ENCODE measurements at places on chromosomes 16 and 17. TPM values are rescaled to one million over a fixed set of nuclear protein-coding genes. Genes with fewer than 3 reads are reported as not detected.

The SMPD3 gene
- 0.42 TPM for total RNA-seq

GRCh38 chr16:12289175-12290063 lies 312.9 kb downstream of the SNX29 start:
- no peak for DNase-seq
- no peaks in the 10 kb centered on the region for H3K36me3 ChIP-seq
- no peaks in the 10 kb centered on the region for H3K27me3 ChIP-seq
- no peak overlapping the region for H3K4me3 ChIP-seq

DNA sequence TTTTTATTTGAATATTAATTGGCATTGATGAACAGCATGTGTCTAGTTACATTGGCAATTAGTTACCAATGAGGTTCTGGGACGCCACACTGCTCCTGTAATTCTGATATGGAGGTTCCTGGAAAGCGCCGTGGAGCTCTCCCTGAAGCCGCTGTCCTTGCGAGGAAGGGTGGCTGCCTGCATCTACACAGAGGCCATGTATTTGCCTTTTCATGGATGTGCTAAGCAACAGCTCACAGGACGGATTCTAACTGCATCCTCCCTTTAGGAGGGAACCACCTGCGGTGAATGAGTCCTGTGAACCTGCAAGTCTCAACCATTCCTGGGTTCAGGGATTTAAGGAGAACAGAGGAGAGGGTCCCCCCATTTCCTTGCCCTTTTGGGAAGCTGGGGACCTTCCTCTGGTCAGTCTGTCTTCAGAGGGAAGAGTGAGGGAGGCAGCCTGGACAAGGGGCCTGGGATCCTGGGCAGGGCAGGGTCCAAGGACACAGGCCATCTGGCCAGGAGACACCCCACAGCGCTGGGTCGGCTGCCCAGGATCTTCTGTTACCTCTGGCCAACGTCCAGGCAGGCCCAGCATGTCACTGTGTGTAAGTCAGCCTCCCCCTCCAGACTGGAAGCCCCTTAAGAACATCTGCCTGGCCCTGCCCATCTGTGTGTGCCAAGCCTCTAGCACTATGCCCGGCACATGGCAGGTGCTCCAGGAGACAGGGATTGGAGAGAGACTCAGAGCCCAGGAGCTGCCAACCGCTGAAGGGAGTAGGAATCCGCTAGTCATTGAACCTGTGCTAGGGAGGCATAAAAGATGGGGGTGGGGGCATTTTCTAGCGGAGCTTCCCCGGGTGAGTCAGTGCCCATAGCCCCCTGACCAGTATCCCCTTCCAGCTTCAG lies 314.1 kb upstream of the TNRC6C start:
- H3K4me3 ChIP-seq, result no peak overlapping the region
- no peak overlapping the region for H3K27ac ChIP-seq
- no peaks in the 10 kb centered on the region for H3K27me3 ChIP-seq
- DNase-seq, result no peak
- no peaks in the 10 kb centered on the region for H3K36me3 ChIP-seq

DNA sequence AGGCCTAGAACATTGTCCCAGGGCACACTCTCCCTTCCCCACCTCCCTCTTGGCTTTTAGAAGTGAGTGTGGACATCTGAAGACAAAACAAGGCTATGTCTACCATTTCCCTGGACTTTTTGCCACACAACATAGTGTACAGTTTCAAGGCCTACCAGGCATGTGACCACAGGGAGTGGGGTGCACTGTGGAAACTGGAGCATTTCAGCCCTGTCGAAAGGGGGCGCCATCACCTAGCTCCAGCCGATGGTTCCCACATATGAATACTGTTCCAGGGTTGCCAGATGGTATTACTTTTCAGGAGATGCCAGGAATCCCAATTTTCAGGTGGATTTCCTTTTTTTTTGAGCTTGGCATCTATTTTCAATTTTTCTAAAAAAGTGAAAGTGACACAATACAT lies 140.7 kb downstream of the KATNIP start:
- H3K4me3 ChIP-seq, result no peak overlapping the region
- DNase-seq, result no peak
- H3K36me3 ChIP-seq, result no peaks in the 10 kb centered on the region
- no peak overlapping the region for H3K27ac ChIP-seq
- no peaks in the 10 kb centered on the region for H3K4me1 ChIP-seq

- no peaks in the 10 kb centered on the region for H3K27me3 ChIP-seq
- DNase-seq, result no peak
- no peak overlapping the region for H3K4me3 ChIP-seq
- no peaks in the 10 kb centered on the region for H3K36me3 ChIP-seq
- H3K4me1 ChIP-seq, result no peaks in the 10 kb centered on the region
- H3K27ac ChIP-seq, result no peak overlapping the region
Observed at GRCh38 chr17:31815212-31815730, 43.8 kb downstream of the COPRS start.

DNA sequence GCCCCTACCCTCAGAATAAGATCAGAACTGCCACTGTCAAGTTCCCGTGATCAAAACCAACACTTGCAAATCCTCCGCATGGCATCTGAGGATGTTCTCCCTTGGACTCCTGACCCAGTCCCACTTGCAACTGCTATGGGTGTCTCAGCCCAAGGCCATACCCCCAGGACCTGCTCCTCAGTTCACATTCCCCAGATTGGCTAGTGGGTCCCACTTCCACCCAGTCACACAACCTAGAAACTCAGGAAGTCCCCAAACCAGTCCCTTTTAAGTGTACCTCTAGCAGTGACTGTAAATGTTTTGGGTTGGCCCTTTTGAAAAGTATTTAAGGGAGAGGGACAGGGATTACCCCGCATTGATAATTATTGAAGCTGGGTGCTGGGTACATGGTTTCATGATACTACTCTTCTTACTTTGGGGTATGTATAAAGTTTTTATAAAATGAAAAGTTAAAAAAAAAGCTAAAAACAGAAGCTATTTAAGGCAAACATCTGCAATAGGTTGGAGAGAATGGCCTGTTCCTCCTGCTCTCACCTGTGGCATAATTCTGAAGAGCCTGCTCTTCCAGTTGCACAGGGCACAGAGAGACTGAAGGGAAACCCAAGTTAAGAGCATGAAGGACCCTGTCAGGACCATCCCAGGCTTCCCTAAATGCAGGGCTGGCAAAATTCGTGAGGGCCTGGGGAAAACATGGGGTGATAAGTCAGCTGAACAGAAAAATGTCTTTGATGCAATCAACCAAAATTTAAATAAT lies 42.5 kb downstream of the ERN1 start:
- H3K4me1 ChIP-seq, result peaks cover 30% of the 10 kb centered on the region
- H3K36me3 ChIP-seq, result no peaks in the 10 kb centered on the region
- H3K4me3 ChIP-seq, result no peak overlapping the region
- H3K27ac ChIP-seq, result no peak overlapping the region
- H3K27me3 ChIP-seq, result no peaks in the 10 kb centered on the region
